ENCODE measurements at places on chromosomes 4 and X. TPM values are rescaled to one million over a fixed set of nuclear protein-coding genes. Genes with fewer than 3 reads are reported as not detected.
A peak's percentile ranks its signal among the peaks of the same experiment; 100 is the strongest.

The CYLC1 gene
- total RNA-seq, result not detected

The GSX2 gene
- not detected for total RNA-seq

- peaks cover 25% of the 10 kb centered on the region for H3K4me1 ChIP-seq
- H3K36me3 ChIP-seq, result peaks cover 1% of the 10 kb centered on the region
- no peak overlapping the region for H3K4me3 ChIP-seq
- peak; percentile 22 for DNase-seq
Measured at GRCh38 chrX:19554786-19555185, 39.5 kb upstream of the MAP3K15 start.

GRCh38 chr4:35975617-35976355, 268.5 kb downstream of the ARAP2 start:
- peaks cover 6% of the 10 kb centered on the region for H3K4me1 ChIP-seq
- no peaks in the 10 kb centered on the region for H3K36me3 ChIP-seq
- DNase-seq, result no peak
- H3K27ac ChIP-seq, result no peak overlapping the region

- H3K27ac ChIP-seq, result no peak overlapping the region
- H3K4me1 ChIP-seq, result no peaks in the 10 kb centered on the region
- DNase-seq, result no peak
- H3K4me3 ChIP-seq, result no peak overlapping the region
- no peaks in the 10 kb centered on the region for H3K27me3 ChIP-seq
Measured at GRCh38 chr4:5448221-5448620, 260.1 kb downstream of the EVC2 start.

DNA sequence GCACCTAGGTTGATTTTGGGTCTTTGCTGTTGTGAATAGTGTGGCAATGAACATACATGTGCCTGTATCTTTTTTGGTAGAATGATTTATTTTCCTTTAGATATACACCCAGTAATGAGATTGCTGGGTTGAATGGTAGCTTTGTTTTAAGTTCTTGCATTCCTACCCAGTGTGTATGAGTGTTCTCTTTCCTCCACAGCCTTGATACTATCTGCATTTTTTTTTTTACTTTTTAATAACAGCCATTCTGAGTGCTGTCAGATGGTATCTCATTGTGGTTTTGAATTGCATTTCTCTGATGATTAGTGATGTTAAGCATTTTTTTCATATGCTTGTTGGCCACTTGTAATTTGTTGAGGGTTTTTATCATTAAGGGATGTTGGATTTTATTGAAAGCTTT, 351.8 kb upstream of the GNPDA2 start:
- no peaks in the 10 kb centered on the region for H3K27me3 ChIP-seq
- H3K36me3 ChIP-seq, result no peaks in the 10 kb centered on the region
- DNase-seq, result no peak
- H3K4me1 ChIP-seq, result no peaks in the 10 kb centered on the region
- no peak overlapping the region for H3K27ac ChIP-seq

- no peak for DNase-seq
- H3K27me3 ChIP-seq, result no peaks in the 10 kb centered on the region
- no peaks in the 10 kb centered on the region for H3K36me3 ChIP-seq
Measured at GRCh38 chr4:29459926-29460325, 1260.2 kb upstream of the PCDH7 start.

GRCh38 chr4:40552536-40552935, 77.1 kb downstream of the RBM47 start:
- no peaks in the 10 kb centered on the region for H3K36me3 ChIP-seq
- H3K4me3 ChIP-seq, result no peak overlapping the region
- DNase-seq, result no peak
- peaks cover 35% of the 10 kb centered on the region for H3K4me1 ChIP-seq
- no peak overlapping the region for H3K27ac ChIP-seq
- no peaks in the 10 kb centered on the region for H3K27me3 ChIP-seq

GRCh38 chrX:153582896-153583295, 16.0 kb downstream of the CCNQ start:
- peak overlapping the region; percentile 38 for H3K4me3 ChIP-seq
- H3K36me3 ChIP-seq, result peaks cover 3% of the 10 kb centered on the region
- peaks cover 19% of the 10 kb centered on the region for H3K4me1 ChIP-seq
- H3K27ac ChIP-seq, result no peak overlapping the region

- no peak for DNase-seq
- no peak overlapping the region for H3K4me3 ChIP-seq
- H3K27ac ChIP-seq, result no peak overlapping the region
- H3K27me3 ChIP-seq, result no peaks in the 10 kb centered on the region
Measured at GRCh38 chr4:172308078-172308477, 494.9 kb downstream of the GALNTL6 start.
